Skeletal muscle cell (primary cell): ENCODE measurements at places on chromosomes 12 and 14.

DNA sequence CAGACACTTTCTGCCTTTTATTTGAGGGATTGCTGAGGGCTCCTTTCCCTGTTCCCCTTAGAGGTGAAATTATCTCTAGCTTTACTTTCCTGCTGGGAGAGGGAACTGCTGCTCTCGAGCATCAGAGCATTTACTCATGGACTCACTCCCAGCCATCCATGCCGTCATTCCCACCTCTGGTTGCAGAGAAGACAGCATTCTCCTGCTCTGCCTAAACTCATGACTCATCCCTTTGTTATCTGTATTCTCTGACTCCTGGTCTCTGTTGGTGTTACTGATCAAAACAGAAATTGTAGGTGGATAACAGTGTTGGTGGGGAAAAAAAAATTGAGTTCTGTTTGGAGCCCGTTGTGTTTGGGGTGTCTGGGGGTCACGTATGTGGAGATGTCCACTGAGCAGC is 159.3 kb downstream of the TTC8 start:
- DNase-seq: peak; percentile 75

DNA sequence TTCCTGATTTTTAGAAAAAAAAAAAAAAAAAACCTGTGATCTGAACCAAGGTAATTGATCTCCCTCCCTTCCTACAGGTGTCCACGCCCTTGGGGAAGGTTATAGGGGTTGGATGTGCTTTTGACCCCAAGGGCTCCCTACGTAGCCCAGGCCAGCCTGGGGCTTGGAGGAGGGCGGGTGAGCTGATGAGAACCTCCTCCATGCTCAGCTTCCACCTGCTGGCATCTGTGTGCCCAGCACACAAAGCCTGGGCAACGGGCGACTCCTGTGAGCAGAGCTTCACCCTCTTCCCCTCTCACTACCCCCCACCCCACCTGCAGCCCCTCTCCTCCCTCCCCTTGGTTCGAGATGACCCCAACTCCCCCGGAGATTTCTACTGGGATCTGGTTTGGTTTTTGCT is 25.3 kb upstream of the INF2 start:
- DNase-seq: no peak

GRCh38 chr14:92768795-92769194 is 20.4 kb upstream of the LGMN start:
- no peak for DNase-seq

DNA sequence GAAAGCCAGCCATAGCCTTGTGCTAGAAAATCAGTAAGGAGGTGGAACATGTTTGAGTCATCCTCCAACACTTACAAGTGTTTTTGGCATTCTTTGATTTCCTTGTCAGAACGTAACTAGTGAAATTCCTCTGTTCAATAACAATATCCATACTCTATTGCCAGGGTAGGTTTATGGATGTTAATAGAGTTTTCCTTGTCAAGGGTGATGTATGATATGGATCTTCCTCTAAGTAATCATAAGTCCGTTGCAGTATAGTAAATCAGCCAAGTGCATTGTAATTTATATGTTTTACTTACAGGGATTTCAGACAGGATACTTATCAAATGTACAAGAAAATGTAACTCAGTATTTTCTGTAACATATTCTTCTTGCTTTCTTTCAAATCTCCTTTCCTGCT is 19.4 kb downstream of the NAV3 start:
- DNase-seq: no peak

GRCh38 chr12:27984275-27984674 is 11.7 kb upstream of the PTHLH start:
- DNase-seq: no peak

- DNase-seq: no peak
Observed at GRCh38 chr14:59832653-59833294, 37.8 kb downstream of the RTN1 start.

DNA sequence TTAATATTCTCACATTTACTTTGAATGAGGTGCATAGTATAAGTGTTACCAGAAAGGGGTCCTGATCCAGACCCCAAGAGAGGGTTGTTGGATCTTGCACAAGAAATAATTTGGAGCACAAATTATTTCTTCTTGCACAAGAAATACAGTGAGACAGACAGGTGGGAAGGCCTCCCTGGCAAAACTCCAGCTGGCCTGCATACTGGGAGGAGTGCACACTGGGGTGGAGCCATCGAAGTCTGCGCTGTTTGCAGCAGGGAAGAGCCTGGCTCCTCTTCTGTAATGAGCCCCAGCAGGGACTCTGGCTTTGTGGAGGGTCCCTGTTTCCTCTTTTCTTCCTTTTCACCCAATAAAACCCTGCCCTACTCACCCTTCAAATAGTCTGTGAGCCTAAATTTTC is 141.6 kb downstream of the GLT1D1 start:
- no peak for DNase-seq

DNA sequence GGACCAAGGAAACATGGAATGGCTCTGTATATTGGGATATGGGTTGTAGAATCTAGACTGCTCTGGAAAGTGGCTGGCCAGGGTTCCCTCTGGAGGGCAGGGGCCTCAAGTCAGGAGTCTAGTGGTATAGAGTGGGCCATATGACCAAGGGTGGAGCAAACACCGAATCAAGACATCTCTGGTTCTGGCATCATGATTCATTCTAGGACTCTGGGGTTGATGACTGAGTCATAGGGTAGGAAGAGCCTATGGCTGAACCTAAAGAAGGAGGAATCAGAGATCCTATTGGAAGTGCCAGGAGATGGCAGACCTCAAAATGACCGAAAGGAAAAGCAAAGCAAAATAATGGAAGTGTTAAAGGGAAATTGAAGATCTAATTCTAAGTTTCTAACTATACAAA is 356.4 kb upstream of the PRICKLE1 start:
- no peak for DNase-seq

- DNase-seq: no peak
Observed at GRCh38 chr14:95263527-95264231, 56.0 kb downstream of the CLMN start.

DNA sequence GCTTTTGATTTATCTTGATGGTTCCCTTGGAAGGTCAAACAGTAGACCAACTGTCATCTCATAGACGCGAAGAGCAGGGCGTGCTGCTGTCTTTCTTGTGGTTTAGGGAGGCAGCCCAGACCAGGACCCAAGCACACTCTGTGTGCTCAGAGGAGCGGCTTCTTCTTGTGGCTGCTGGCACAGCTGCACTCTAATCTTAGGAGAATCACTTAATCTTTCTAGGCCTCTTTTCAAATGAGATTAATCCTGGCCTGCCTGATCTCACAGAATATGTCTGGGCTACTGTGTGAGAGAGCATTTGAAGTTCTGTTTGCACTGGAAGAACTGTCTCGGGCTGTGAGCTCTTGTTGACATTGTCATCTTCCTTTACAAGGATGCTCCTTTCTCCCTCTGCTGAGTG is 60.0 kb upstream of the TRAF3 start:
- DNase-seq: peak; percentile 24

GRCh38 chr12:113831476-113831875 is 134.6 kb downstream of the RBM19 start:
- DNase-seq: no peak

DNA sequence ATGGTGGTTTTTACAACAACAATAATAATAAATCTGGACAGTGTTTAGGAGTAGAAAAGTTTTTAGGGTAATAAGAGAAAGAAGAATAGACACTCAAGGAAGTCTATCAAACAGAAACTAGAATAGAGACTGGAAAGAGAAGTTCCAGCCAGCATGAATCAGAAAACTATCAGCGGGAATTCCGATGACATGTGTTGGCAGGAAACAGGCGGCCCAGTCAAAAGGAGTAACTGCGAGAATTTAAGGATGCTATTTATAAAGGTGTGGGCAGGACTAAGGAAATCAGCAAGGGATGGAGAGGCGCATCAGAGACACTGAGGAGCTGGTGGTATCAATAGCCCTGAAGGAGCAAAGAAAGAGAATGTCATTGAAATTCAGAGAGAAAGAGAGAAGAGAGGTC is 89.9 kb downstream of the TBX5 start:
- DNase-seq: no peak

DNA sequence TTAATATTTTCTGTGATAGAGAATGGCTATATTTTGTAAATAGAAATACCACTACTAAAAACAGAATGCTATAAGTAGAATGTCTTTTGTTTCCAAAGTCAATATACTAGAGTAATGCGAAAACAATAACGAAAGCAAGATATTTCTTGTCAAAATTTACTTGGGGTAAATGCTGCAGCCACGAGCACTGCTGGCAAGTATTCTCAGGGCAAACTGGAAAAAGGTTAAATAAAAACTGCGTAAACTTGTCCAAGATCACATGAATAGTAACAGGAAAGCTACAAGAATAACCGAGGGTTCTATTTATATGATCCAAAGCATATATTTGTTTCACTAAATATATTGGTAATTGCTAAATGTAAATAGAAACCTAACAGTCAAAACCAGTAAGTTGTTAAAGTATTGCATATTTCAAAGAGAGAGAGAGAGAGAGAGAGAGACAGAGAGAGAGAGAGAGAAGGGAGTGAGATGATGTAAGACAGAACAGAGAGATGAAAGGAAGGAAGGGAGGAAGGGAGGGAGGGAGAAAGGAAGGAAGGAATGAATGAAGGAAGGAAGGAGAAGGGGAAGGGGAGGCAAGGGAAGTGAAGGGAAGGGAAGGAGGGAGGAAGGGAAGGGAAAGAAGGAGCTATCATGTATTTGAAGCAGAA is 231.7 kb downstream of the KCNC2 start:
- no peak for DNase-seq

- DNase-seq: no peak
Observed at GRCh38 chr12:24952389-24952788, 3.5 kb upstream of the BCAT1 start.

DNA sequence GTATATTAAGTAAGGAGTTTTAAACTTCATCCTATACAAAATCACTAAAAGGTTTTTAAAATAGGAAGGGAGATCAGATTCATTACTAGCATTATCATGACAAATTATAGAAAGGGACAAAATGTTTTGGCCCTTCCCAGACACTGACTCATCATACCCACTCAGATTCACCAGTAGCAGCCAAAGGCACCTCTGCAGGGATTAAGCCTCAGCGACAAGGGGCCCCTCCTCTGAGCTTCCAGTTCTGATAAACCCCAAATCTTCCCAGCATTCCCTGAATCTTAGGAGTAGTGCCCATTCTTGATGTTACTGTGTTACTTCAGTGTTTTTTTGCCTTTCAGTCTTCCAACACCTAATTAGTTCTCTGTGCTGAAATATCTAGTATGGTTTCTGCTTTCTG is 14.5 kb downstream of the KRAS start:
- no peak for DNase-seq

DNA sequence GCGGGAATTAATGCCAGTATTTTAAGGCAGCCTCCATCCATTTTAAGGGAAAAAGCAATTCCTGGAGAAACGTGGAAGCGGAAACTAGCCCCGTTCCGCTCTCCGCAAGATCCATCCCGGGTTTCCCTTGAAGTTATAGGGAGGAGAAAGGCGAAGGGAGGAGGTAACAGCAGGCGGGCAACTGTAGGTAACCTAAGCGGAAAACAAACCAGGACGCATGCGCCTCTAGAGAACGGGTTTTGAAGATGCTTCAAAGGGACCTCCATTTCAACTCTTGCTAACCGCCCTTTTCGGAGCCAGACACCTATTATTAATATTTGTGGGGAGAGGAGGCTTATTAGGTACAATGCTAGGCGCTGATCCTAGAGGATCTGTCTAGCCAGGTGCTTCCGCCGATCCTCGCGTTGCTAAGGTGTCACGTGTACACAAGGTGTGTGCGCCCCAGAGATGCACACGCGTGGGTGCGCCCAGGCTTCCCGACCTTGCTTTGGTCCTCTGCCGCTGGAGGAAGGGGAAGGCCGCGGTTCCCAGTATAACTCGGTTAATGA is 6.2 kb downstream of the TBX5 start:
- DNase-seq: no peak

DNA sequence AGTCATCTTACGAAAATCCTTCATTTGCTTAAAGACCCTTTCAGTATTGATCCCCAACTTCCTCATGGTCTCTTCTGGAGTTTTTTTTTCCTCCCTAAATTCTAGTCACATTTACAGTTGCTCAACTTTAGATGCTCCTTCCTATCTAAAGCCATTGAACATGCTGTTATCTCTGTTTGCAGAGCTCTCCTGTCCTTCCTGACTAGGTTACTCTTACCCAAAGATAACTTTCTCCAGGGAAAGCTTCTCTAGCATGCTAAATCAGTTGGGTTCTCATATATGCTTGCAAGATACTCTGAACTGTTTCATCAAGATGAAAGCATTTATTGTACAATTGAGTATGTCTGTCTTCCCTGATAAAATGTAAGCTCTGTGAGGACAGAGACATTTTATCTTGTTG is 1.8 kb upstream of the RAB21 start:
- DNase-seq: no peak

GRCh38 chr14:22099942-22100763 is 426.5 kb upstream of the OR4E1 start:
- no peak for DNase-seq

GRCh38 chr12:72271451-72272090 is 599 bp upstream of the TRHDE start:
- DNase-seq: no peak

GRCh38 chr12:65557438-65558181 is 266.7 kb upstream of the HMGA2 start:
- DNase-seq: no peak

DNA sequence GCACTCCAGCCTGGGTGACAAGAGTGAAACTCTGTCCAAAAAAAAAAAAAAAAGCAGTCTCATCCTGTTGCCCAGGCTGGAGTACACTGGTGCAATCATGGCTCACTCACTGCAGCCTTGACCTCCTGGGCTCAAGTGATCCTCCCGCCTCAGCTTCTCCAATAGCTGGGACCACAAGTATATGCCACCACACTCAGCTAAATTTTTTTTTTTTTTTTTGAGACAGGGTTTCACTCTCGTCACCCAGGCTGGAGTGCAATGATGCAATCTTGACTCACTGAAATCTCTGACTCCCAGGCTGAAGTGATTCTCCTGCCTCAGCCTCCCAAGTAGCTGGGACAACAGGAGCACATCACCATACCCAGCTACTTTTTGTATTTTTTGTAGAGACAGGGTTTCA is 5.2 kb upstream of the CNPY2 start:
- no peak for DNase-seq

GRCh38 chr14:96198430-96199130 is 6.1 kb upstream of the BDKRB2 start:
- no peak for DNase-seq

DNA sequence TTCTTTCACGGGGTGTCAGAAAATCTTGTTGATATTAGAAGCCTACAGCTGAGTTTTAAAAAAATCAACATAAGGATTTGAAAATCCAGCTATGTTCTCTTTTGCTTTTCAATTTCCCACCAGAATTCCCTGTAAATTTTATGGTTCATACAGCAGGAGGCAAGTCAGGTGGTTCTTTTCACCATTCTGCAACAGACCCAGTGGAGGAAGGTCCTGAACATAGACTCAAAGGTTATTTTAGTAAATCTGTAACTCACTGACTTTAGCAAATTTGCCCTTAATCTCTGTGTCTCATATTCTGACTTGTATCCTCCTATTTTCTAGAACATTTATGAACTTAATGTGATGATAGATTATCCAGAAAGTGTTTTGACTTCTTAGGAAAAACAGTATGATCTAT is 235.4 kb upstream of the E2F7 start:
- no peak for DNase-seq

GRCh38 chr12:76908303-76909017 is 29.6 kb upstream of the CSRP2 start:
- DNase-seq: no peak
